Fibroblast of skin of back (primary cell): ENCODE measurements at places on chromosomes 5 and 9.
A peak's percentile ranks its signal among the peaks of the same experiment; 100 is the strongest.

DNA sequence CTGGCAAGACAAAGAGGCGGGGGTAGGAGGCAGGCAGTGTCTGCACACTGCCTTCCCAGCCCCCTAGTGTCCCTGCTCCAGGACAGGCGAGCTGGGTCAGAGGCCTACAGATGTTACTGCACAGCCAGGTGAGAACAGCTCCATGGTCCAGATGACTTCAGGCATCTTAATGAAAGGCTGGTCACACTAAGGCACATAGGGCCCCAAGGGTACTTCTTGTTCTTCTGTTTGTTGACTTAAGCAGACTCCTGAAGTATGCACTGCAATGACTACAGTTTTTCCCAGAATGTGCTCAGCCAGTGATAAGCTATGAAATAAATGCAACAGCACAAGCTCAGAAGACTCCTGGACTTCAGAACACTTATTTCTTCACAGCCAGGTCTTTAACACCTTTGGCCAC is 27.4 kb downstream of the ATPSCKMT start:
- DNase-seq = peak; percentile 39

DNA sequence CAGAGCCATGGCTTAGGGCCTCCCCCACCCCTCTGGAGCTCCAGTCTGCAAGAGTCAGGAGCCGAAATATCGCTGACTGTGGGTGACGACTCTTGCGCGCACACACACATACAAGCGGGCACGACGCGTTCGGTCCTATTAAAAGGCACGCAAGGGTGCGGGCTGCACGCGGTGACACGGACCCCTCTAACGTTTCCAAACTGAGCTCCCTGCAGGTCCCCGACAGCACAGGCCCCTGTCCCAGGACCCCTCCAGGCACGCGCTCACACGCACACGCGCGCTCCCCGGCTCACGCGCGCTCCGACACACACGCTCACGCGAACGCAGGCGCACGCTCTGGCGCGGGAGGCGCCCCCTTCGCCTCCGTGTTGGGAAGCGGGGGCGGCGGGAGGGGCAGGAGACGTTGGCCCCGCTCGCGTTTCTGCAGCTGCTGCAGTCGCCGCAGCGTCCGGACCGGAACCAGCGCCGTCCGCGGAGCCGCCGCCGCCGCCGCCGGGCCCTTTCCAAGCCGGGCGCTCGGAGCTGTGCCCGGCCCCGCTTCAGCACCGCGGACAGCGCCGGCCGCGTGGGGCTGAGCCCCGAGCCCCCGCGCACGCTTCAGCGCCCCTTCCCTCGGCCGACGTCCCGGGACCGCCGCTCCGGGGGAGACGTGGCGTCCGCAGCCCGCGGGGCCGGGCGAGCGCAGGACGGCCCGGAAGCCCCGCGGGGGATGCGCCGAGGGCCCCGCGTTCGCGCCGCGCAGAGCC is at the start of gene GRIN1:
Gene GRIN1 (plus strand): TSS at position 433 of the 746 bp plus-strand sequence. CDS start 333 bp downstream, outside the sequence.
- DNase-seq = no peak

GRCh38 chr5:9698125-9698826 is 68.1 kb upstream of the TAS2R1 start:
- DNase-seq = peak; percentile 80

- no peak for DNase-seq
Measured at GRCh38 chr5:67960939-67961338, 254.6 kb upstream of the PIK3R1 start.

DNA sequence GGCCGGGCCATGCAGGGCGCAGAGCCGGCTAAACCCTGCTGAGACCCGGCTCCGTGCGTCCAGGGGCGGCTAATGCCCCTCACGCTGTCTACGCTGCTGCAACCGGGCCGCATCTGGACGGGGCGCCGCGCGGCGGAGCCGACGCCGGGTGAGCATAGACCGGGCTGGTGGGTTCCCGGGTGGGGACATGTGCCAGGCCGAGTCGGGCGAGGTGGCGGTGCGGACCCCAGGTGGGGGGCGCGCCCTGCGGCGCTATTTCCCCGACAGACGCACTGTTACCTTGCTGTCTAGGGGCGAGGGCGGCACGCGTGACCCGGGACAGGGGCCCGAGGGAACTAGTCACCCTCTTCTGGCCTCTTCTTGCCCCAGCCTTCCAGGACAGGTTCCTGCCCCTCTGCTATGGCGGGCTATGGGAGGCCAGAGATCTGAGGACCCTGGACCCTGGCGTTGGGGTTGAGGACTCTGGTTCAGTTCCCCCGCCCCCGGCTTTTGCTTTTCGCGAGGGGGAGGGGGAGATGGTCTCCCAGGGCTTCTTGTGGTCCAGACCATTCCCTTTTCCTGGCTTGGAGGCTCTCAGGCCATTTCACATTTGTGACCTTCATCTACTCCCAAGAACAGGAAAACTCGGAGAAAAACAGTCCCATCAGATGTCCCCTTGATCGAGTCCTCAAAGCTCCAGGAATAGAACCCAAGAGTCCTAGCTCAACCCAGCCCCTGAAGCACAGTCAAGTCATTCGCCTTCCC is 536 bp downstream of the SLC27A4 start:
- DNase-seq = no peak

GRCh38 chr9:126499005-126499910 is 114.5 kb upstream of the LMX1B start:
- peak; percentile 36 for DNase-seq

GRCh38 chr5:122377026-122377425 is 65.0 kb downstream of the SNCAIP start:
- no peak for DNase-seq

DNA sequence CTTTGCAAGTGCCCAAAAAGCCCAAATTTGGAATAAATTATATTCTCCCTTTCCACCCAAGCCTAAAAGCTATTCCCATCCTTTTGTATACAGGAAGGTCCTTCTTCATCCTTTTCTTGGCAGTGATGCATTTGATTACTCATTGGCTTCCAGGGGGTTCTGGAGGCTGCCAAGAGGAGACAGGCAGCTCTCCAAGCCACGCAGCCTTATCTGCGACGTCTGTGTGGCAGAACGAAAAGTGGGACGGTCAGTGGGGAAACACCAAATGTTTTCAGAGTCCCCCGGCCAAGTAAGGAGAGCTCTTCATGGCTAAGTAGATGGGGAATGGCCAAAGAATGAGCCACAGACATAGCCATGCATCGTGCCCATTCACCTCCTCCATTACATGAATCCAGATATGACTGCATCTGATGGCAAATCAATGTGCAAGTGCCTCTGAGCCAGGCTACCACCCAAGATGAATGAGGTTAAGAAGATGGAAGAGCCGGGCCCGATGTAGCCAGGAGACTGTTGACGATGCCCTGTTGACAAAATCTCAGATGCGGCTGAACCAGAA is 12.1 kb downstream of the ADAM19 start:
- DNase-seq = peak; percentile 97

GRCh38 chr9:126149661-126150060 is 177.0 kb upstream of the MVB12B start:
- no peak for DNase-seq

- no peak for DNase-seq
Measured at GRCh38 chr9:27142299-27142930, 33.4 kb downstream of the TEK start.

- no peak for DNase-seq
Measured at GRCh38 chr5:95223566-95224258, 61.2 kb downstream of the MCTP1 start.

DNA sequence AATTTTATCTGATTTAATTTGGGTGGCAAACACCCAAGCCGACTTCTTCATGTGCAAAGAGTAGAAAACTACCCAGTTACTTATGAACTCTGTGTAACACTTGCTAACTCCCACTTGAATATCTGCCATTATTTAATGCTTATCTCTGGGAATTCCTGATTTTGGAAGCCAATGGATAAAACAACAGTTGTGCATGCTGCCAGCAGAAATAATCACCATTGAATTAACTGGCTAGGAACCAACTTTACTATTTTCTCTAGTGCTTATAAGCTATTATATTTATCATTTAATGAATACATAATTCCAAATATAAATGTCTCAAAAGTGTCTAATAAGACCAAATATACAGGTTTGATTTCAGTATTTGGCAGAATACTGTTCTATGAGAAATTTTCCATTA is 85.7 kb downstream of the IZUMO3 start:
- no peak for DNase-seq

DNA sequence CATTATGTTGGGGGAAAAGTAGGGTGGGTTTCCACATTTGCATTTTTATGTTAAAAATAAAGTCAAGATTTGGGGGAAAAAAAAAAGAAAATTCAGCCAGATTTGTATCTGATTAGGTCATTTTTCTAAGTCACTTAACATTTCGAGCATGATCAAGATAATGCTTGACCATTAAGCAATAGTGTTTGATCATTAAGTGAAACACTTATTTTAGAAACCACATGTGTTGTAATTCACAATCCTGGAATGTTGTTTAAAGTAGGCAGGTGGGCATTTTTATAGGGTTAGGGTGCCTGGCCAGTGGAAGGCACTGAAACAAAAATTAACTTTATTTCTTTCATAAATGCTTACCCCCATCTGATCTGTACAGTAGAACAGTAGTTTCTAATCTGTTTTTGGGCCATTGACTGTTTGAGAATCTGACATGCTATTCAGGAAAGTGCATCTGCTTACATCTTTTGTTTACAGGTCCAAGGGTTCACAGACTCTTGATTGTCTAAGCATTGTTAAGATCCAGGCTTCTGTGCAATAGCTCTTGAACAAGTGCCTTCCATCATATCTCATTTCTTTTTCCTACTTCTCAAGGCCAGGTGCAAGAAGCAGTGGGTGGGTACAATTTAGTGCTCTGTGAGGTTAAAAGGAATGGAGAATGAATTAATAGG is 9.1 kb downstream of the ZCCHC9 start:
- no peak for DNase-seq

DNA sequence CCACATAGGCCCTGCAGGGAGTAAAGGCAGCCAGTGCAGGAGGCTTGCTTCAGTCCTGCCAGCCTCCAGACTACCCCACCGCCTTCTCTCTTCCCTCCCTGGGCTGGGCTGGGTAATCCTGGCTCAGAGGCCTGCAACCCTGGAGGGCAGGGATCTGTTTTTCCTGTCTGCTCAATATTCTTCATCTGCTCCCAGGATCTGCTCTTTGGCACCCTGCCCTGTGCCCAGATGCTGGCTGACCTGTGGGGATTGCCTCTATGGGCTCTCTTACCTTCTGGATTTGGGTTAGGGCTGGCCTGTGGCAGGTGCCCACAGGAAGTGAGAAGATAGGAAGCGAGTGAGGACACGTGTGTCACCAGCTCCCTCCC is 7.3 kb upstream of the ANGPTL2 start:
- DNase-seq = no peak

- DNase-seq = no peak
Measured at GRCh38 chr9:93904649-93905472, 50.3 kb downstream of the BARX1 start.

- no peak for DNase-seq
Measured at GRCh38 chr5:122730037-122730436, 44.8 kb upstream of the SNX2 start.

DNA sequence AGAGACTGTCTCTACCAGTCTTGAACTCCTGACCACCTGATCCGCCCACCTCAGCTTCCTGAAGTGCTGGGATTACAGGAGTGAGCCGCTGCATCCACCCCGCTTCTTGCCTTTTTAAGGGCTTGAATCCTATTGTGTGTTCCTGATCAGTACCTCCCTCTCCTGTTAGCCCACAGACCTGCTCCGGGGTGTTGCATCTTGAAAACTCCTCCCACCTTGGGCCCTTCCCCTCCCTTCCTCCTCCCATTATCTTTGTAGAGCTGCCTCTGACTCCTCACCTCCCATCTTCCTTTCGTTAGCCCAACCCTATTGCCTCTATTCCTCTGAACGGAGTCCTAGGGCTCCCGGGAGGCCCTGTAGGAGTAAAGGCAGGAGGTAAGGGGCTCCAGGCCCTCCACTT is 48.5 kb upstream of the NEK6 start:
- no peak for DNase-seq

GRCh38 chr9:22529426-22530199 is 83.0 kb downstream of the DMRTA1 start:
- DNase-seq = no peak

DNA sequence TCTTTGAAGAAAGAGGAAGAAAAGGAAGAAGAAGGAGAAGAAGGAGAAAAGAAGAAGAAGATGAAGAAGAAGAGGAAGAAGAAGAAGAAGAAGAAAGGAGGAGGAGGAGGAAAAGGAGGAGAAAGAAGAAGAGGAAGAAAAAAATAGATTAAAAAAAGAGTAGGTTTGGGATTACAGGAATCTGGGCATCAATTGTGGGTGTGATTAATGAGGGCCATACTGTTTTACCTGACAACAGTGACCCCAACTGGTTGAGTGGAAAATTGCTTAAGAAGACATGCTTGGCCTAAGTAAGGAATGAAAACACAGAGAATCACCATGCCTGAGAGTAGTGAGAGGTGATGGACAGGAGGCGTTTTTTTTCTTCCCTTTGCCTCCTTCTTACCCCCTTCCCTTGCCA is 114.6 kb downstream of the FAM170A start:
- peak; percentile 35 for DNase-seq

GRCh38 chr9:133406480-133407307 is 11.1 kb downstream of the REXO4 start:
- DNase-seq = peak; percentile 65

- DNase-seq = no peak
Measured at GRCh38 chr5:159231167-159231566, 21.8 kb upstream of the RNF145 start.

DNA sequence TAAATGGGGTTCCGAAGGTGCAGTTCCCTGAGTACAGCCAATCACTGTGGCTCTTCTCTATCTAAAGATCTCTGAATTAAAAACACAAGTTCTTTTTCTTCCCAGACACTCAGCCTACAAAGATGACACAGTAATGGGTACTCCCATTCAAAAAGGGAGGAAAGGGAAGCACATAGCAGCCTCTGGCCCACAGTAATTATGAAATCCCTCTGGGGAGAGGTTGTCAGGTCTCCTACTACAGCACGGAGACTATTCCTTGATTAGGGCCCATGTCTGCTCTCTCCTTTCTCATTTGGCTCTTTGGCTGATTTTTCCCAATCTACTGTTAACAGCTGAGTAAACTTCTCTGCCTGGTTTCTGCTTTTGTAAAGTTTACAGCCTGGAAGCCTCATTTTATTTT is 62.0 kb upstream of the RANBP3L start:
- DNase-seq = peak; percentile 21

- no peak for DNase-seq
Measured at GRCh38 chr9:90274725-90275124, 367.9 kb downstream of the DIRAS2 start.

DNA sequence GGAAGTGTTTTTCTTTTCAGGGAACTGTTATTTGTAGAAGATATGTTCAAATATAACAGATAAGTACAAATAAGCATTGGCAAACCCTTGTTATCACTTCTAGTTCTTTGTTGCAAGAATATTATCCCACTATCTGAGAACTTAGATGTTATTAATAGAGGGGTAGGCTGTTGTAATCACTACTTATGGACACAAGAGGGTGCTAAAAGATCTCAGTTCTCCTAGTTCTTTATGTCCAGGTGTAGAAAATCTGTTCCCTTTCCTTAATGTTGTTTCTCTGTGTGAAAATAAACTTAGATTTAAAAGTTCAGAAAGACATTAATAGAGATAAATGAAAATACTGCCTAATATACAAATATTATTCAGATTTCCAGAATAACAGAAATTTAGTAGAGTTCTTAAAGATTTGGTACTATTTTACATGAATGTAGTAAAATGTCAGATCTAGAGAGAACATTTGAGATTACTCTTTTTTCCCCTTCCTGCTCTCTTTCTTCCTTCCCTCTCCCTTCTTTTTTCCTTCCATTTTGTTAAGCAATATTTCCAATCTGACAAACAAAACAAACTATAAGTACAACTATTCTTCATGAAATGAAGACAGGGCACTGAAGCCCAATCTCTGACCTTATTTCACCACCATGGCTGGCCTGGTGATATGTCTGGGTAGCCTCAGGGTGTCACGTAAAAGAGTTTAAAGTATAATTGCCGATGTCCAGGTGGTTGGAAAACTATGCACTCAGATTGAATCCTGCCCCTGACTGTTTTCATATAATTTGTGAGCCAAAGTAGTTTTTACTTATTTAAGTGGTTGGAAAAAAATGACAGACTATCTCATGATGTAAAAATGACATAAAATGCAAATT is 43.6 kb upstream of the C5orf46 start:
- DNase-seq = peak; percentile 27
